T-helper 2 cell treated with Interferon-gamma antibody and Interleukin-4, amounts not matched to agents 100 ng/mL and 5 ng/mL, for 36 hours (primary cell): ENCODE measurements at places on chromosomes 5 and 9. TPM values are rescaled to one million over a fixed set of nuclear protein-coding genes. Genes with fewer than 3 reads are reported as not detected.

Gene LSM11
- total RNA-seq, result 6.1 and 7.0 TPM in 2 replicates

Gene TLR4
- total RNA-seq, result 0.11 and 0.14 TPM in 2 replicates

Gene SPINK7
- not detected in 2 replicates for total RNA-seq

Gene IRX1
- total RNA-seq, result not detected in 2 replicates

Gene GHR
- total RNA-seq, result not detected in 2 replicates

Gene PDE8B
- 0.20 and 0.43 TPM in 2 replicates for total RNA-seq
